ENCODE measurements at places on chromosomes 1 and 21. TPM values are rescaled to one million over a fixed set of nuclear protein-coding genes. Genes with fewer than 3 reads are reported as not detected.

EPHA10 gene
- 0.79 TPM for polyA plus RNA-seq

OR2AK2 gene
- not detected for polyA plus RNA-seq

DNA sequence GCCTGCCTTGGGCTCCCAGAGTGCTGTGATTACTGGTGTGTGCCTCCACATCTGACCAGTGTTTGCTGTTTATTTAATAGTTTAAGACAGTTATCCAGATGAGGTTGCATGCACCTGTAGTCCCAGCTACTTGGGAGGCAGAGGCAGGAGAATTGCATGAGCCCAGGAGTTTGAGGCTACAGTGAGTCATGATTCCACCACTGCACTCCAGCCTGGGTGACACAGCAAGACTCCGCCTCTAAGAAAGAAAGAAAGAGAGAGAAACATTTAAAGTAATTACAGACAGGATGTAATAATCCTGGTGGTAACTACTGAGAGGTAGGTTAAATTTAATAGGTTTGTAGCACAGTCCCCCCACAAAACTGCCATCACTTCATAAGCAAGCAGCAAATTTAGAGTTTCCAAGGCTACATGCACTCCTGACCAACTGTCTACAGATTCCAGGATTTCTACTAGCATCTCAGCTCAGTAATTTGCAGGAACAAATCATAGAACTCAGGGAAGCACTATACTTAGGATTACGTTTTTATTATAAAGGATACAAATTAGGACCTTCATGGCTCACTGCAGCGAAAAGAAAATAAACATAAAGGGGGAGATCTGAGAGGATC lies 89.6 kb downstream of the PKN2 start:
- DNase-seq, result peak; percentile 56

DNA sequence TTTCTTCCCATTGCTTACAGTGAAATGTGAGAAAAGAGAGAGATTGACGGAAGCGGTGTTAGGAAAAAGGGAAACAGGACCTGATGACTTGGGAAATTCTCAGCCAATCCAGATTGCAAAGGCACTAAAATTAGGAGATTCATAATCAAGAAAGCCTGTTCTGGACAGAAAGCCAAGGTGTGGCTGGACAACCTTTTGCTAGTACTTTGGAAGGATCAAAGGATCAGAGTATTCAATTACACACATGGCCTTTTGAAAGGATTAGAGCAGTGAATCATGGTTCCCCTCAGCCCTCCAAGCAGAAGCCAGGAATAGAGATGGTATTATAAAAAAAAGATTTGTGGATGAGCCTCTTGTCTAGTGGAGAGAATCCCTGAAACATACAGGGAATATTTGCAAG lies 669.8 kb upstream of the ADAMTS5 start:
- DNase-seq, result no peak

Measured in hepatocyte (in vitro differentiated cells).